H7 (cell line): ENCODE measurements at places on chromosomes 7 and 10. TPM values are rescaled to one million over a fixed set of nuclear protein-coding genes. Genes with fewer than 3 reads are reported as not detected.

GRCh38 chr7:98251231-98251600, 816 bp downstream of the TECPR1 start:
- DNase-seq = no peak

GRCh38 chr7:158887594-158887993, 31.2 kb downstream of the DYNC2I1 start:
- DNase-seq = no peak

GRCh38 chr10:3417096-3417495, 244.5 kb upstream of the PITRM1 start:
- DNase-seq = no peak

DNA sequence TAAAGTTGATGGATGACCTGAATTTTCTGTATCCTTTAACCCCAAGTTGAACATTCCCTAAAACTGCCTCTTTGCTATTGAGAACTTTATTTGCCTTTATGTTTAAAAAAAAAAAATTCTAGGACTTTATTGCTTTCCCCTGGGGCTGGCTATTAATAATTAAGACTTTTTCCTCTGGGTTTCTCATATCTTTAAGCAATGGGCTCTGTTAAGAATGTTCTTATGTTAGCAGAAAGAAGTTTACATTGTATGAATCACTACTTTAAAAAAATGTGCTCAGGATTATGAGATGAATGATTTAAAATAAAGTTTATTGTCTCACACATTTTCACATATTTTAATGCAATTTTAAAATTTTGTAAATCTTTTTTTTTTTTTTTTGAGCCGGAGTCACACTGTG, 19.5 kb downstream of the TAX1BP1 start:
- DNase-seq = no peak

DNA sequence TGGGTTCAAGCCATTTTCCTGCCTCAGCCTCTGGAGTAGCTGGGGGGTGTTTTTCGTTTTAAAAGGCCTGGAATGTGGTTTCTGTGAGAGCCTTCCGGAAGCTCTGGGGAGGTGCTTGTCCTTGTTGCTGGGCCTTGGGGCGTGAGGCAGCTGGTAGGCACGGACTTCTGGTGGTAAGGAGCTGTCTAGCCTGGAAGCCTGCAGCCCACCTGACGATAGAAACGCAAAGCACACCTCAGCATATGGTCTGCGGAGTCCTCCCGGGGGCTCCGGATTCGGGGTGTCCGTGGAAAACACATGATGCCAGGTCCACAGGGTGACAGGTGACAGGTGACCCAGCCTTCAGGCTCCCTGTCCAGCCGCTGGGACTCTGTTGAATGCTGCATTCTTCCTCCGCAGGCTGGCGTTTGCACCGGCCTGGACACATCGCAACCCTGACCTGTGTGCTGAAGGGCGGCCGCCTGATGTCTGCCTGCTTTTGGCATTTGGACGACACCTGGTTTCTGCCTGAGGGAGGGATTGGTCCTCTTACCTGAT, 37.3 kb downstream of the INPP5A start:
- DNase-seq = peak; percentile 65

GRCh38 chr7:14639329-14639728, 263.2 kb downstream of the DGKB start:
- no peak for DNase-seq

ADCY1 gene
- total RNA-seq = 5.6 and 8.1 TPM in 2 replicates

GRCh38 chr7:145643981-145644380, 472.6 kb upstream of the CNTNAP2 start:
- no peak for DNase-seq

DNA sequence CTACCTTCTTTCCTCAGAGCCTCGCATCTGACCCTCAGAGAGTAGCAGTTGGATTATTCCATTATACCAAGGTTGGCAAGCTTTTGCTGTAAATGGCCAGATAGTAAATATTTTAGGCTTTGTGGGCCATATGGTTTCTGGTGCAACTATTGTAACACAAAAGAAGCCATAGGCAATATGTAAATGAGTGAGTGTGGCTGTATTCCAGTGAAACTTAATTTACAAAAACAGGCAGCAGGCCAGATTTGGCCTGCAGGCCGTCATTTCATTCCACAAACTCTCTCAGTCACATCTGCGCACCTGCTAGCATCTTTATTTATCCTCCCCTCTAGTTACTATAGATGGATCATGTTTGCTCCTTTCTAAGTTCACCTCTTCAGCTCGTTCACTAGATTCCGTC, 6.7 kb downstream of the ZNF518A start:
- DNase-seq = no peak

- DNase-seq = no peak
These were observed 36.3 kb upstream of the ANTXRL start for GRCh38 chr10:46250481-46250880.

ENTPD1 gene
- total RNA-seq = 0.42 and 0.92 TPM in 2 replicates

DNA sequence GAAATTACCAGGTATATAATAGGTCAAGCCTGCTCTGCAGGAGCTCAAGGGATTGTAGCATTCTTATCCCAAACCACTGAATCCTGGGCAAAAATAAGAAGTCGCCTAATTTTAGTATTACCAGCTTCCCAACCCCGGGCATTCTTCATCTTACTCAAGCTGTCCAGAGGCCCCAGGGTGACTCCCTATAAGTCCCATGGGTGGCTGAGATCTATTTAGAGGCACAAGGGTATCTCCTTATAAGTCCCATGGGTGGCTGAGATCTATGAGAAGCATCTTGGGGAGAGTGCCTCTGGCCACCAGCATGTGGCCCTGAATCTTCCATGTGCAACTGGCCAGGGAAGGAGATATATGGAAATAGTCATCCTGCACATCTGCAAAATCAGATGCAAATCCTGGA, 38.9 kb downstream of the PRSS2 start:
- DNase-seq = no peak

DNA sequence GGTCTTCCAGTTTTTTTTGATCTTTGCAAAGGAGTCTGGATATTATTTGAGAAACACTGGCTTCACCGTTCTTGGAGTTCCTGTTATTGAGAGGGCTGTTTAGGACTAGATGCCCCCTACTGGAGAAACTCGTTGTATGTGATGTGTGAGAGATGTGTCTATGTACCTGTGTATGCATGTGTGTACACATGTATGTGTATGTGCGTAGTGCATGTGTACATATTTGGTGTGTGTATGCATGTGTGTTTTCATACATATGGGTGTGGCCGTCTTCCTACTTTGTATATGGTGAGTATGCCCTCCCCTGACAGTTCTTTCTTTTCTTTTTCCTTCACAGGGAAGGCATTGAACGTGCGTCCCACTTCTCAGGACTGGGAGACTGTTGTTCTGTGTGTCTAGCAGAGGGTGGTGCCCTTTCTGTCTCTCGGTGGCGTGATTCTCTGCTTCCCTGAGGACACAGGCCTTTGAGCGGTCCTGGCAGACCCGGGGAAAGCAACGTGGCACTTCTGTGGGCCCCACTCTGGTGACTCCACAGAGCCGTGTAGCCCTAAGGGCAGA, 3.0 kb upstream of the CALHM3 start:
- peak; percentile 80 for DNase-seq

DNA sequence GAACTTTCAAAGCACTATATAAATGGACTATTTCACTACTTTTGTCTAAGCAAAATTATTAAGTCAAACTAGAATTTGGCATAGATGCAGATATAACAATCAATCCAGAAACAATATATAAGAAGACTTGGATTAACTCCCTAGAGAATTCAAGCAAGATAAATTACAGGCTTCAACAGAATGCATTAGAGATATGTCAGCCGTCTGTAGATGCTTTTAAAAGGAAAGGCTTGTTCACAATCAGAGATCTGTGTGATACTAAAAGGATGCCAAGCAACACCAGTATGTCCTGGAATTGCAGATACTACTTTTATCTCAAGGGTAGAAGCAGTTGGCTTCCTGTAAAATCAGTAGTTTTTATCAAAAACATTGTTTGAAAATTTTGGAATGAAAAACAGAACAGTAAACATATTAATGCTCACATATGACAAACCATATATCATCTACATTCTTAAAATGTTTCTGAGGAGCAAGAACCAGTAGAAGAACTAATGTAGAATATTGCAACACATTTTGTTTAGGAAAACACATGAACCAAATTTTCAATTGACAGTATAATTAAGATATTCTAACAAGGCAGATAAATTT, 947.9 kb upstream of the LRRN3 start:
- no peak for DNase-seq

- peak; percentile 32 for DNase-seq
These were observed 40.6 kb upstream of the ADD3 start for GRCh38 chr10:109966961-109967738.

GRCh38 chr10:72557362-72557761, 68.5 kb downstream of the MICU1 start:
- DNase-seq = no peak

- no peak for DNase-seq
These were observed 149.8 kb upstream of the WDR11 start for GRCh38 chr10:120701381-120701780.
